Thoracic aorta (tissue), 2 donors: ENCODE measurements at places on chromosomes 13 and 19.

DNA sequence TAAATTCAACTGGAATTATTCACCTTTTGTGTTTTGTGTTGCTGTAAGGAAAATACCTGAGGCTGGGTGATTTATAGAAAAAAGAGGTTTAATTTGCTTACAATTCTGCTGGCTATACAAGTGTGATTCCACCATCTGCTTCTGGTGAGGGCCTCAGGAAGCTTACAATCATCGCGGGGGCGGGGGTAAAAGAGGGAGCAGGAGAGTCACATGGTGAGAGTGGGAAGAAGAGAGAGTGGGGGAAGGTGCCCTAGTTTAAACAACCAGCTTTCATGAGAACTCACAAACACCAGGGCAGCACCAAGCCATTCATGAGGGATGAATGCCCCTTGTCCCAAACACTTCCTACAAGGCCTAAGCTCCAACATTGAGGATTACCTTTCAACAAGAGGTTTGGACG lies 760.7 kb upstream of the PCDH9 start:
- H3K4me1 ChIP-seq, result no peaks in the 10 kb centered on the region
- H3K36me3 ChIP-seq, result no peaks in the 10 kb centered on the region
- H3K27ac ChIP-seq, result no peak overlapping the region
- no peak overlapping the region for H3K4me3 ChIP-seq

GRCh38 chr19:34662919-34663318 lies 14.0 kb downstream of the SCGB2B2 start:
- no peaks in the 10 kb centered on the region for H3K4me1 ChIP-seq
- H3K27ac ChIP-seq, result no peak overlapping the region
- H3K27me3 ChIP-seq, result no peaks in the 10 kb centered on the region

DNA sequence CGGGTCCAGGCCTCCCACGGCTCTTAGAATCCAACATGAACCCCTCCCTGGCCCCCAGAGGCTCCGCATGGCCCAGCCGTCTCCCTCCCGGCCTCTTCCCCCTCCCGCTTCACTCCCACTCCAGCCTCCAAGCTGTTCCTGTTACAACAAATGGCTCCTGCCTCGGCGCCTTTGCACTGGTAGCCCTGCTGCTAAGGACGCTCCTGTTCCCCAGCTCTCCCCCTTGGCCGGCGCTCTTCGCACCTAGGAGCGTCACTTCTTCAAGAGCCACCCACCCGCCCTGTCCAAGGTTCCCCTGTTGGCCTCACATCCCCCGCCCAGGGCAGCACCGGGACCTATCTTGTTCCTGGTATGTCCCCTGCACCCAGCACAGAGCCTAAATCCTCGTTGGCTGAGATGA lies 9.4 kb downstream of the CCDC124 start:
- H3K36me3 ChIP-seq, result peaks cover 4% of the 10 kb centered on the region
- H3K4me3 ChIP-seq, result no peak overlapping the region
- H3K4me1 ChIP-seq, result peaks cover 3% of the 10 kb centered on the region
- H3K27me3 ChIP-seq, result no peaks in the 10 kb centered on the region
- DNase-seq, result no peak

- peaks cover 60% of the 10 kb centered on the region for H3K4me1 ChIP-seq
- DNase-seq, result no peak
- peaks cover 20% of the 10 kb centered on the region for H3K36me3 ChIP-seq
- H3K27me3 ChIP-seq, result no peaks in the 10 kb centered on the region
Measured at GRCh38 chr19:11539495-11540365, 1.1 kb downstream of the CNN1 start.

GRCh38 chr19:5971714-5972354 lies 6.1 kb downstream of the RANBP3 start:
- no peak overlapping the region for H3K27ac ChIP-seq
- no peak for DNase-seq
